ENCODE measurements at places on chromosomes 16 and 17.

- no peak for DNase-seq
Measured at GRCh38 chr16:21164521-21165168, 6.2 kb downstream of the LDAF1 start.

- DNase-seq: no peak
Measured at GRCh38 chr17:38460082-38460715, 31.9 kb downstream of the ARHGAP23 start.

DNA sequence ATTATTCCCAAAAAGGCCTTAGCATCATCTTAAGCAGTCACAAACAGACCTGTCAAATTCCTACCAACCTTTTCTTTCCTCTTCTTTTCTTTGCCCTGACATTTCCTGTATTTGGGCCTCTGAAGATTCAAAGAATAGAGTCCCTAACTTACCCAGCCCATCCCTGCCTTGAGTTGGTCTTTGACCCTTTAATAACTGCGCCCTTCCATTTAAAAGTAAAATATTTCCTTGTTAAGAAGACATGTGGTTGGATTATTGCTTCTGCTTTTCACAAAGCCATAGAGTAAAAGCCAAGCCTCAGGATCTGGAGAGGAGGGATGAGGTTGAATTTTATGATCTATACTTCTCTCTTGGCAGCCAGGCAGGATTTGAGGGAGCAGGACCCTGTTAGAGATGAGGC lies 13.2 kb upstream of the CCL23 start:
- DNase-seq: no peak

GRCh38 chr17:896953-897661 lies 82.5 kb downstream of the NXN start:
- DNase-seq: no peak

DNA sequence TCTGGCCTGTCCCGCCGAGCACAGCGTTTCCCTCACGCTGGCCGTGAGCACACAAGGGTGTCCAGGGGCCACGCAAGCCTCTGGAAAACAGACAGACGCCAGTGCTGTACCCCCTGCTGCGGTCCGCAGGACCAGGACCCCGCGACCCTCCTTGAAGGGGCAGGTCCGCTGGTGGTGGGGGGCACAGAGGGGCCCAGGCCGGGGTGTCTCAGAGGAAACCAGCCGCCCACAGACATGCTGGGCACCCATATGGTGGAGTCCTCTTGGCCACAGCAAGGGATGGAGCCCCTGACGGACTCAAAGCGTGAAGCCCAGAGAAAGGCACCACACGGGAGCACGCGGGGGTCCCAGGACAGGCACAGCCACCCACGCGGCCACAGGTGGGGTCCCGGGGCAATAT lies 34.4 kb downstream of the METRNL start:
- DNase-seq: no peak
